ENCODE measurements at places on chromosomes 7 and 10.

DNA sequence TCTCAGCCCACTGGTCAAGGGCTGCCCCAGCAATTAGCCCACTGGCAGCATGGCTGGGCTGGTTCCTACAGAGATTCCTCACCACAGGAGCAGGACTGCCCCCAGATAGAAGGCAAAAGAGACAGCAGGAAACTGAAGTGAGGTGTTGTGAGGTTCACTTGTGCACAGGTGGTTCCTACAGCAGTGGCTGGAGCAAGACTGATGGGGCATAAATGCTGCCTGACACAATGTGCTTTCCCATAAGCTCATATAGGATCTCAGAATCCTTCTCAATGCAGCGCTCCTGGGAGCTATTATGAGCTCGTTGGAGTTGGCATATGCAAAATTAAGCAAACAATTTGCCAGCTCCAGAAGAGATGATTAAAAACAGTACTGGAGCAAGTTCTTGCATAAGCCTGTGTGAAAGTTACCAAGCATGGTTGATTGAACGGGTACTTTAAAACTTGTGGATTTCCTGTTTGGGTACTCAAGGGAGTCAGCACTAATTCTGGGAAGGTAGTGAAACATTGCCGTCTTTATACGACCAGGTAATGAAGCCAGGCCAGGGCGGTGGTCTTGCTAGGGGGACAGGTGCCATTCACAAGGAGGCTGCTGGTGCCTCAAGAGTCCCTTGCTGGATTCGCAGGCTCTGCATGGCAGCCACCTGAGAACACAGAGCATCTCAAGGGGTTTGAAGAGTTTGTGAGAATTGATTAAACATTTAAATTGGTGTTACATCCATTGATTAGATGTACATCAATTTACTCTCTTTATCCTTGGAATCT, 20.3 kb upstream of the PRKCQ start:
- DNase-seq, result no peak

GRCh38 chr10:74165530-74165901, 14.5 kb downstream of the ADK start:
- peak; percentile 57 for DNase-seq

- no peak for DNase-seq
These were observed 86.7 kb downstream of the MAD1L1 start for GRCh38 chr7:2145835-2146580.

- DNase-seq, result no peak
These were observed 13.6 kb downstream of the NEBL start for GRCh38 chr10:20883552-20883951.

DNA sequence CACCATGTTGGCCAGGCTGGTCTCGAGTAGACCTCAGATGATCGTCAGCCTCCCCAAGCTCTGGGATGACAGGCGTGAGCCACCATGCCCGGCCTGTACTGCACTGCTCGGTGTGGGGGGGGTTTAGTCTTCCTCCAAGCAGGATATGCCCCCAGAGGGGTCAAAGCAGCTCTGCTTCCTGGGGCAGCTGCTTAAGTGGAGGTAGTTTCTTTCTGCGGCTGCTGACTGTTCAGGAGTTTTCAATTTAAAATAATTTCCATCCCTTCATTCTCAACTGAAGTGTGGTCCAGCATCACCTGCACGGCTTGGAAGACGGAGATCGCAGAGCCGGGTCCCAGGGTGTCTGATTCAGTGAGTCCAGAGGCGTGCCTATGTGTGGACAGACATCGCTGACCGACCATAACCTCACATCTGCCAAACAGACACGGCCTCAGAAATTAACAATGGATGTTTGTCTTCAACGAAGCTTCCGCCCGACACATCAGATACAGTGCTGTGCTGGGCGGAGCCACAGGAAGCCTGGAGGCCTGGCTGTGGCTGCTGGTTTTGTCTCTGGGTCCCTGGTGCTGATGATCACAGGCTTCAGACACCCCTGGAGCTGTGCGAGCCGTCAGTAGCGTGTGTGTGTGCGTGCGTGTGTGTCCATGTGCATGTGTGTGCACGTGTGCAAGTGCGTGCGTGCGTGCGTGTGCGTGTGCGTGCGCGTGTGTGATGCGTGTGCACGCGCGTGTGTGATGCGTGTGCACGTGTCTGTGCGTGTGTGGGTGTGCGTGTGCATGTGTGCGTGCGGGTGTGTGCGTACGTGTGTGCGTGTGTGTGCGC, 226.5 kb upstream of the PITRM1 start:
- DNase-seq, result no peak

- DNase-seq, result peak; percentile 41
These were observed 207.6 kb downstream of the AHR start for GRCh38 chr7:17506095-17506494.

GRCh38 chr7:74365322-74366022, 76.3 kb downstream of the CLIP2 start:
- peak; percentile 39 for DNase-seq

DNA sequence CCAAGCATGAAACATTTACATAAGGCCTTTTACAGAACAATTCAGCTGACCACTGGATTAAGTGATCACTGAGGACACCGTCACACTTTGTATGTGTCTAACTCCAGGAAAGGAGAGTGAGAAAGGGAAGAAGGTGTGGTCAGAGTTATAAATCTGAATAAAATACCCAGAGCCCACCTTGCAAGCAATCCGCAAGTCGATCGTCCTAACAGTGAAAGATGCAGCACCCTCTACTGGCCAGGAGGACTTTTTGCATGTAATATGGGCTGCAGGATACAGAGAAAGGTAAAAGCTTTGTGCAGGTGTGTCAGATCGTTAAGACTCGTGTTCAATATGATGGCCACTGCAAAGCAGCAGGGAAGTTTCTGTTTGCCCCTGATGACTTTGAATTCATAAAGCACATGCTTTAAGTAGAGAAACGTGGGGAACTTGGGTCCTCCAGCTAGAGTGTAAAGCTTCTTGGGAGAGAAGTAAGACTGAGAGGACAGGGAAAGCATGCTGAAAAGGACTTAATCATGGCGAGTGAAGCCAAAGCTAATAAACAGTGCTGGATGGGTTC, 68.5 kb upstream of the BMPER start:
- no peak for DNase-seq

DNA sequence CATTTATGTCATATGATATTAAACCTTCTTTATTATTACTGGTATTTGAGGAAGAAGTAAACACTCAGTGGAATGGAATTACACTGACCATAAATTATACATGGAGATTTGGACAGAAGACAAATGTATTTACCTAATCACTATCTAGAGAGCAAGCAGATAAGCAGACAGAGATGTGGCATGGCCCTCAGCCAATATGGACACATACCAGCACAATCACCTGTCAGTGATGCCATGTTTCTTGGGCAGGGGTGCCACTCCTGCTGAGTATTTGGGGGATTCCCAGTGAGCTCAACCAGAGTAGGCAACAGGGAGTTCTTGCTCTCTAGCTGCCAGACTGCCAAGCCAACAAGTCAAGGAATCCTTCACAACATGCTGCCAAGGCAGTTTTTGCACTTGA, 866.3 kb upstream of the LRRN3 start:
- DNase-seq, result no peak

GRCh38 chr7:131948434-131949053, 392.1 kb upstream of the PODXL start:
- DNase-seq, result no peak

DNA sequence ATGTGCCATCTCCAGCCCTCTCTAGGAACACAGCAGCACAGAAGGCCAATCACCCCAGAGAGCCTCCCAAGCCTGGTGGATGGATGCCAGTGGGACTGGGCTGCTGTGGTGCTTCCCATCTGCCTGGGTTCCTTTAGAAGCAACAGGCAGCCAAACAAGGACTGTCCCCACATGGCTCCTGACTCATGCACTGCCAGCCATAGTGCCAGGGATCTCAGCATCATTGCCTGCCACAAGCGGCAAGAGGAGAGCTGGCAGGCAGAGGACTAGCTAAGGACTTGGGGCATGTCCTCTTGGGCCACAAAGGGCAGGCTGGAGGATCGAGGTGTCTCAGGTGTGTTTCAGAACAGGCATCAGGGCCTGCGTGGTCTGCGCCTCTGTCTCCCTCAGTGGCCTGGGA, 23.4 kb upstream of the FIGNL1 start:
- no peak for DNase-seq

GRCh38 chr7:12942609-12943008, 255.2 kb downstream of the ARL4A start:
- DNase-seq, result peak; percentile 52

- no peak for DNase-seq
These were observed 177.7 kb upstream of the GHITM start for GRCh38 chr10:83961620-83962019.

GRCh38 chr10:29257106-29257783, 31.6 kb upstream of the LYZL1 start:
- peak; percentile 88 for DNase-seq

DNA sequence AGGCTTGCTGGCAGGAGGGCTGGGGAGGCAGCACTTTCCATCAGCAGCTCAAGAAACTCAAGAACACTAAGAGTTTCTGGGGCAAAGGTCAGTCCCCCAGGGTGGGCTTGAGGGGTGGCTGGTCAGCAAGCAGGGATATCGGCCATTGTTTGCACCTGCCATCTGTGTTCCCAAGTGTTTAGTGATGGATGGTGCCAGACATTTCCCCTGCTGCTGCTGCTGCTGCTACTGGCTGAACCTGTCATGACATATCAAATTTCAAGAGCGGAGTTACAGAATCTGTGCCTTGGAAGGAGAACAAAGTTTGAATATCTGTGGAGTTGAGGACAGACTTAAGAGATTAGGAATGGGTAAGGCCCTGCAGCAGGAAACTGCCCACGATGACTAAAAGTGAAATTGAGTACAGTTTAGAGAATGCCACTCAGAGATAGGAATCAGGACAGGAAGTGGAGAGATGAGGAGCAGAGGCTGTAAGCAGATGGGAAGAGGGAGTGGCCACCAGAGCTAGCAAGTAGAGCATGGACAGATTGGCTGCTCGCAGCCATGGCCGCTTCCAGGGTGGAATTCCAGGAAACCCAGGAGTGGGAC, 39.2 kb upstream of the PPP1R3C start:
- peak; percentile 25 for DNase-seq

GRCh38 chr7:14505906-14506305, 396.6 kb downstream of the DGKB start:
- DNase-seq, result peak; percentile 43

DNA sequence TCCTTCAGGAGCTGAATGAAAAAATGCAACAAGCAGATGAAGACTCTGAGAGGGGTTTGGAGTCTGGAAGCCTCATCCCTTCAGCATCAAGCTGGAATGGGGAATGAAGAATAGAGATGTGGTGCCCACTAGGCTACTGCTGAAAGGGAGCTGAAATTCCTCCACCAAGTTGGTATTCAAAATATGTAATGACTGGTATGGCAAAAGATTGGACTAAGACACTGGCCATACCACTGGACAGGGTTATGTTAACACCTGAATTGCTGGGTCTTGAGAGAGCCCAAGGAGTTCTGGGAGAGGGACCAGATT, 5.4 kb downstream of the IFIT2 start:
- DNase-seq, result no peak

DNA sequence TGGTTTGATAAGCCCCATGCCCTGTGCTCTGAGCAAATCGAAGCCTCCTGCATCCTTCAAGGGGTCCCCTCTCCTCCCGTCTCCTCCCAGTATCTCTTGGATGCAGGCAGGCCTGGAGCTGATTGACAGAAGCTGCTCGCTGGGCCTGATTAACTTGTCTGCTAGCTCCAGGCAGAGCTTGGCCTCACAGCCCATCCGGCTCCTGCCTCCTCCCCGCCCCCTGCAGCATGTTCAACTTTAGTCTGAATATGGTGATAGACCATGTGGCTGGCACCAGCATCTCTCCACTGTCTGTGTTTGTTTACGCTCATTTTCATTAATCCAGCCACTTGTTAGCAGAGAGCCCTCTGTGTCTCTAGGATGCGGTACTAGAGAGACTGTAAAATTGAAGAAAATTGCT, 432.2 kb downstream of the DPP6 start:
- no peak for DNase-seq

- no peak for DNase-seq
These were observed 91.0 kb downstream of the CUBN start for GRCh38 chr10:17038627-17039026.

DNA sequence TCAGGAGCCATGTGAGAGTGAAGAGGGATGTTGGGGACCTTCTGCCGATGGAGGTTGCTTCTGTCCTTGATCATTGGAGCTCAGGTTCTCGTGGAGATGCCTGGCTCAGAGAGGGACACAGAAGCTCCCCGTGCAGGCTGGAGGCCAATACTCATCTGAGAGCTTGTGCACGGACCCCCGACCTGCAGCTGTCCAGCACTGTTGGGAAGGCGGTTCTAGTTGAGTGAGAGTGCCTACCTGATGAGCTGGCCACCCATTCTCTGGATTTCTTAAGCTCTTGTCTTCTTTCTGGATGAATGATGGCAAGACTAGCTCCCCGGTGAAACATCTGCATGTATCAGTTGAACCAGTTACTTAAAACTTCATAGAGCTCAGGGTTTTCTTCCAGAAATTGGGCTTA, 247.6 kb upstream of the MKI67 start:
- no peak for DNase-seq

GRCh38 chr10:17001297-17001744, 128.3 kb downstream of the CUBN start:
- DNase-seq, result peak; percentile 13

- no peak for DNase-seq
These were observed 45.3 kb downstream of the ZNF777 start for GRCh38 chr7:149415391-149416071.

DNA sequence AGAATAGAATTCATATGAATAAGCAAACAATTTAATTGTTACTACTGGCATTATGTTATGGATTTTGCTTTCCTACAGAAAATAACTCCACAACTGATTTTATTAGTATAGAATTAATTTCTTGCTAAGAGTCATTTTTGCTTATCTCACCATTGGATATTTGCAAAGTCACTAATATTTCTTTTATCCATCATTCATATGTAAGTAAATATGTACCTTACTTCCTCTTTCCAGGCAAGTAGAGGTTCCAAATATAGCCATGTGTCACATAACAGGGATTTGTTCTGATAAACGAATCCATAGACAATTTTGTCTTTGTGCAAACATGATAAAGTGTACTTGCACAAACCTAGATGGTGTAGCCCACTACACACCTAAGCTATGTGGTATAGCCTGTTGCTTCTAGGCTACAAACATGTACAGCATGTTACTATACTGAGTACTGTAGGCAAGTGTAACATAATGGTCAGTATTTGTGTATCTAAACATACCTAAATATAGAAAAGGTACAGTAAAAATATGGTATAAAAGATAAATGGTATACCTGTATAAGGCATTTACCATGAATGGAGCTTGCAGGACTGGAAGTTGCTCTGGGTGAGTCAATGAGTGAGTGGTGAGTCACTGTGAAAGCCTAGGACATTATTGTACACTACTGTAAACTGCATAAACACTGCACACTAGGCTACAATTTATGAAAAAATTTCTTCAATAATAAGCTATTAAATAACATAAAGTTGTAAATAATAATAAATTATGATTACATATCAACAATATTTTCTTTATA, 18.3 kb downstream of the KLLN start:
- DNase-seq, result peak; percentile 73

GRCh38 chr10:122299423-122300075, 28.5 kb downstream of the BTBD16 start:
- no peak for DNase-seq
